ENCODE measurements at places on chromosomes 7 and 10.
A peak's percentile ranks its signal among the peaks of the same experiment; 100 is the strongest.

- DNase-seq: no peak
Observed at GRCh38 chr10:125080984-125081383, 79.4 kb downstream of the CTBP2 start.

DNA sequence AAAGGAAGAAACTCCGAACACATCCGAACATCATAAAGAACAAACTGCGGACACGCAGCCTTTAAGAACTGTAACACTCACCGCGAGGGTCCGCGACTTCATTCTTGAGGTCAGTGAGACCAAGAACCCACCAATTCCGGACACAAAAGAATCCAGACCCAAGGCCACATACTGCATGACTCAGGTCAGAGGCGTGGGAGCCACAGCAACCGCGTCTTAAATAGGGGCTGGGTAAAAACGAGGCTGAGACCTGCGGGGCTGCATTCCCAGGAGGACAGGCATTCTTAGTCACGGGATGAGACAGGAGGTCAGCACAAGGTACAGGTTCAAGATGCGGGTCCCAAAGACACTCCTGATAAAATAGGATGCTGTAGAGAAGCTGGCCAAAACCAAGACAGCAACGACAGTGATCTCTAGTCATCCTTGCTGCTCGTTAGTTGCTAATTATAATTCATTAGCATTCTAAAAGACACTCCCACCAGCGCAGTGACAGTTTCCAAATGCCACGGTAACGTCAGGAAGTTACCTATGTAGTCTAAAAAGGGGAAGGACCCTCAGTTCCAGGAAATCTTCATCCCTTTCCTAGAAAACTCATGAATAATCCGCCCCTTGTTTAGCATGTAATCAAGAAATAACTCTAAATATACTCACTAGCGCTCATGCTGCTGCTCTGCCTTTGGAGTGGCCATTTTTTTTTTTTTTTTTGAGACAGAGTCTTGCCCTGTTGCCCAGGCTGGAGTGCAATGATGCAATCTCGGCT lies 19.3 kb downstream of the AP5Z1 start:
- DNase-seq: no peak

DNA sequence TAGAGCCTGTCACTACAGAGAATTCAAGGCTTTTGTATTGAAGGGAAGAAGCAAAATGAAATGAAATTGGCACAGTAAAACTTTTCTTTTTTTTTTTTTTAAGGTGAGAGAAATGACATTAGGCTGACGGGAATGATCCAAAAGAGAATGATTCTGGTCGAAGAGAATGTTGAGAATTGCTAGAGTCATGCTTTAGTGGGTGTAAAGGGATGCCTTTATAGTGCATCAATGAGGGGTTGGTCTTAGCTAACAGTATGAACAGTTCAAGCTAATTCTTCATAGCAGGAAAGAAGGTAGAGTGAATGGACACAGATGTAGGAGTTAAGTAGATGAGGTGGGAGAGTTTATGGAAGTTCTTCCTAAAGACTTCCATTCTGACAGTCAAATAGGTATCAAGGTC lies 32.3 kb upstream of the LSM8 start:
- no peak for DNase-seq

DNA sequence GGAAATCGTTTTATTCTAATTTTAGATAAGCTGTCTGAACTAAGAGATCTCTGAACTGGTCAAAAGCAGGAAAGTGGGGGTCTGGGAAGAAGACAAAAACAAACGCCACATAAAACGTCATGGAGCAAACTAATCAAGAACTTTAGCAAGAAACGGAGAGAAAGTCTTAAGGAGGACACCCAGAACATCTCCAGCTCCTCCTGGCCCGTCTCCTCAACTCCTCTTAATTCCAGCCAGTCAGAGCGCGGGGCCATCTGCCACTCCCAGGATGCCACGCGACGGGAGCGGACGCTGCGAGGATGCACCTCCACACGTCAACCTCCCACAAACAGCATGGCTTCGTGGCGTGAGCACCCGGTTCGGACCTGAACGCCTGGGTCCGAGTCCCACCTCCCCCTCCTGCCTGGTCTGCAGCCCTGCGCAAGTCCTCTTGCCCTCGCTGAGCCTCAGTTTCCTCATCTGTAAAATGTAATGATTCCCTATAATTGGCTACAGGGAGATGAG lies 598 bp downstream of the MMS19 start:
- DNase-seq: peak; percentile 78

DNA sequence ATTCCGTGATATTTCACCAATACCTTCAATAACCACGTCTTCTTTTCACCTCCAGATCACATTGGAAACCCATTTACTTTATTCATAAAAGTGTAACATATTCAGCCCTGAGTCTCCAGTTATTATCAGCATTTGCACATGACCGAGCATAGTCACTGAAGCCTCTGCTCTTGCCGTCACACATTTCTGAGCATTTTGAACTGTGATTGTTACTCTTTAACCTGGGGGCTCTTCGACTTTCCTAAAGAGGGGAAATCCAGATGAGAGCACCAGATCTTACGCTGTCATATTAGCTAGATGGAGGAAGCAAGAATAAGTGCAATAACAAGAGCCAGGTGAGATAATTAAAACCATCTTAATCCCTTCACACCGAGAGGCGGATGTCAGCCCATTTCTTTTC lies 260.0 kb upstream of the NRP1 start:
- no peak for DNase-seq

- no peak for DNase-seq
Observed at GRCh38 chr10:131083915-131084790, 227.4 kb downstream of the TCERG1L start.

DNA sequence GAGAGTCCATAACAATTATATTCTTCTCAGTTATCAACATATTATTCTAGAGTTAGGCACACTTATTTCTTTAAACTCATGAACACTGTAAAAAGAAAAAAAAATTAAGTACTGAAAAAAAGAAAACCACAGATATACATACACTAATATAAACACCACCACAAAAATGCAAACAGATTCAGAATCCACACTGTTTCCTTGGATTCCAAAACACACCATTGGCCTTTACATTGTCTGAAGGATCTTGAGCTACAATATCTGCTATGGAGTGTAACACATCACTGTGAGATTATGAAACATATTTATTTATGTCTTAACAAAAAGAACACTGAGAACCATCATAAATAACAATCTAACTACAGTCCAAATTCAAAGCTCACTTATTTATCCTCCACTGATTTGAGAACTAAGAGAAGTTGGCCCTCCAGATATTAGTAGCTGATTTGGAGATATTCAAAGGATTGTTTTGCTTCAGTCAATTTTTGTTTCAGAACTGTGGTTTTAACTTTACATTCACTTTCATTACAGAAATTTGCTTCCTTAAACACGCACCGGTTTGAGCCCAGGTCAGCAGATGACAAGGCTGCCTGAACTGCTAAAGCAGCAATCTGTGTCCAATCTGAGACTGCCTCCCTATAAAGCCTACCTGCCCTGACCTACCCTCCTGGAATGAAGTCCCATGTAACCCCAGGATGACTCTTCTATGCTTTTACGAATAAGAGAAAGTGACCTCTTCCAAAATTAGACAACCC lies 47.0 kb upstream of the CDK1 start:
- DNase-seq: no peak

Data from uterus (tissue), 4 donors.